ENCODE measurements at places on chromosomes 12 and 14.

DNA sequence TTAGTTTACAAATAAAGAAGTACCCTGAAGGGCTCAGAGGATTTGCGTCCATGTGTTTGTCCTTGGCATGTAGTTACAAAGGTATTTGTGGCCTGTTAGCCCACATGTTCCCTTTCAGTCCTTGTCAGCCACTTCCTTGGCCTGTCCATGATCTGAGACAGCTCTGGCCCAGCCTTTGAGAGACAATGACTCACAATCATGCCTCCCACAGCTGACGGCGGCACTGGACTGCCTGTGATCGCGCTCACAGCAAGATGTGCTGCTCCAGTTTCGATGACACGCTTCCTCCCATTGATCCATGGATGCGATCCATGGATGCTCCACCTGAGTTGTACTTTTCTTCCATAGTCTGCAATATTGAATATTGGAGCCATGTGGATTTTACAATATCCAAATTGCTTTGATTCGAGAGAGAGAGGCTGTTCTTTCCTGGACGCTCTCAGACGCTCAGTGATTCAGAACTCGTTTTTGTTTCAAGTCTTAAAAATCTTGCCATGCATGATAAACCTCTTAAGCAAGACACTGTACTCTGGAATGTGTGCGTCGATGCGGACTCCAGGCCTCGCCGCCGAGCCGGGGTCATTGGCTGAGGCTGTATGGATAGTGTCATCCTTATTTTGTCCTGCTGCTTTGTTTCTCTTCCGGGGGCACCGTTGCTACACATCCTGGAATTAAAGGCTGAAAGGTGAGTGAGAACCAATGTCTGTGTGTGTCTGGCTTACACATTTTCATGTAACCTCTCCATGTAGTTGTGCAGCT lies 220.1 kb downstream of the GLT1D1 start:
- DNase-seq: no peak

GRCh38 chr12:43370263-43370662 lies 181.7 kb downstream of the ADAMTS20 start:
- DNase-seq: no peak

DNA sequence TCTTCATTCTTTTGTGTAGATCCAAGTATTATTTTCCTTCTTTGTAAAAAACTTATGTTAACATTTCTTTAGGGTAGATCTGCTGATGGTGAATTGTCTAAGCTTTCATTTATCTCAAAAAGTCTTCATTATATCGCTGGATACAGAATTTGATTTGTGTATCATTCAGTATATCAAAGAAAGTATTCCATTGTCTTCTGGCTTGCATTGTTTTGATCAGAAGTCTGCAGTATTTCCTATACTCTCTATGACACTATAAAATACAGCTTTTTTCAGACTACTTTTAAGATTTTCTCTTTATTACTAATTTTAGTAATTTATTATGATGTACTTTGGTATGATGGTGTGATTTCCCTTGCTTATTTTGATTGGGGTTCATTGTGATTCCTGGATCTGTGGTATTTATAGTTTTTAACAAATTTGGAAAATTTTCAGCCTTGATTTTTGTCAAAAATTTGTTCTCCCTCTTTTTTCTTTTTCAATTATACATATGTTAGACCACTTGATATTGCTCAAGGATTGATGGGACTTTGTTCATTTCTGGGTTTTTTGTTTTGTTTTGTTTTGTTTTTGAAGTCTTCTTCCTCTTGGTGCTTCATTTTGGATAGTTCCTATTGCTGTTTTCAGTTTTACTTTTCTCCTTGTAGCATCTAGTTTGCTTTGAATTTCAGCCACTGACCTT lies 176.5 kb downstream of the ZFP36L1 start:
- no peak for DNase-seq

DNA sequence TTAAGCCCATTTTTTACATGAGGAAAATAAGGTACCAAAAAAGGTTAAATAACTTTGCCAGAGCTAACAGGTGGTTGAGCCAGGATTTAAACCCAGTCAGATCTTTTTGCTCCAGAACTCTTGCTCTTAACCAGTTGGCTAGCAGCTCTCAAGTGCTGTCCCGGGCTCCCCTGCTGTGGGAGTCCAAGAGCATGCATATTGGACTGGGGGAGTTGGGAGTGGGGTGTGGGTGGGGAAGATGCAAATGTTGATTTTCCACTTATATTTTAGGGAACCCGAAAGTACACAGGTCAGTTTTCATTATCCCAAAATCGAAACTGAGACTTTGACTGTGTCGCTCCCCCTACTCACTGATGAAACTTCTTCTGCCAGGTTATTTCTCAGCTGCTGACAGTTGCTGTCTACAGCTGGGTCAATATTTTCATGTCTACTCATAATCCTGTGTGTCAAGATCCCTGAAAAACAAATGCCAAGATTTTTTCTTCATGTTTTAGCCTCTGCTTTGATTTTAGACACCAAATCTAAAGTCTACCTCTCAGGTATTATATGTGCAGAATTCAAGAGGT lies 172.3 kb upstream of the TMPO start:
- DNase-seq: no peak

GRCh38 chr14:22651586-22651985 lies 7.4 kb upstream of the OR6J1 start:
- DNase-seq: no peak

Measured in K562 (cell line).